ENCODE measurements at places on chromosomes 3 and 15. TPM values are rescaled to one million over a fixed set of nuclear protein-coding genes. Genes with fewer than 3 reads are reported as not detected.

Gene CLASP2
- total RNA-seq: 45.5 TPM

Gene ELL3
- 0.46 TPM for total RNA-seq

Gene SMAD6
- total RNA-seq: 0.04 TPM

Gene WNT7A
- total RNA-seq: 0.06 TPM

Gene PRTG
- not detected for total RNA-seq

Gene ATP13A5
- total RNA-seq: not detected

Gene DMXL2
- total RNA-seq: 5.2 TPM

Gene IL5RA
- total RNA-seq: 0.38 TPM

All from activated CD8-positive, alpha-beta memory T cell treated with anti-CD3 and anti-CD28 coated beads for 36 hours (primary cell).